CD4-positive, alpha-beta T cell treated with Interleukin-4 for 1 hour (primary cell): ENCODE measurements at places on chromosomes 7 and 10.
A peak's percentile ranks its signal among the peaks of the same experiment; 100 is the strongest.

- no peak for DNase-seq
Measured at GRCh38 chr10:127034034-127034633, 128.9 kb downstream of the DOCK1 start.

DNA sequence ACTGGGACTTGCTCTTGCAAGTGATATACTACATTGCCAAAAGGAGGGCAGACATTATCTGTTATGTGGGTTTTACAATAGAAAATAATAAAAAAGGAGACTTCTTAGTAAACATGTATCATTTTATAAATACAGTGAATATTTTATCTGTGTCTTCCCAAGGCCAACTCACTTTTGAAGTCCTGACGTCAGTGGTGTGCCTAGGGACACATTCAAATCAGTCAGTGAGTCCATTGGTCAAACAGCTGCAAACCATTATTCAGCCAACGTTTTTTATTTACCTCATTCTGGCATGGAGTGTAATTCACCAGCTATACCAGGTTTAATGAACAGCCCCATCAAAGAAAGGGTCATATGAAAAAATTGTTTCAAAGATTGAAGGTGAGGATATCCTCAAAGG is 263.7 kb downstream of the IPMK start:
- DNase-seq: no peak

- no peak for DNase-seq
Measured at GRCh38 chr7:10557375-10557774, 416.3 kb upstream of the PHF14 start.

DNA sequence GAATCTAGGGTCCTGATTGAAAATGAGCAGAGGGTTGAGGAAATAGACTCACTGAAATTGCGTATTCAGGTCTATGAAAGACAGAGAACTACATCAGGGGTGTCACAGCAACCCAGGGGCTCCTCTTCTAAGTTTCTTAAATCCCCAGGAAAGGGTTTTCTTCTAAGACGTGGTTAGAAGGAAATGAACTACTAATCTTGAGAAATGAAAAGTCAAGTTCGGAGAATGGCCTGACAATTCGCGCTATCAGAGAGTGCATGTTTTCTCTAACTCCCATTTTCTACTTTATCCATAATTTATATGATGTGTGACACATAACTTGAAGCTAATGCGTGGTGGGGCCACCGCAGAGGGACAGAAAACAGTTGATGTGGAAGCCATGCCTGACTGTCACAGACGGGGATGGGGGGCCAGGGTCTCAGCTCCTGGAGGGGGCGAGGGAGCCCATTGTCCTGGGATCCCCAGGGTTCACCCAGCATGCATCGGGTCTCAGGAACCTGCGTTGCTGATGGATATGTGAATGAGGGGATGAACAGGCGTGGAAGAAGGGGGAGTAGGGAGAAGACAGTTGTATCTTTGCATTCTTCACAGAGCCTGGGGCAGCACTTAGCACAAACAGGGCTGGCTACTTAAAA is 86.3 kb downstream of the PTPRE start:
- DNase-seq: no peak

- no peak for DNase-seq
Measured at GRCh38 chr10:97307441-97307840, 11.6 kb upstream of the FRAT1 start.

- DNase-seq: no peak
Measured at GRCh38 chr7:96248405-96248804, 73.5 kb downstream of the SLC25A13 start.

DNA sequence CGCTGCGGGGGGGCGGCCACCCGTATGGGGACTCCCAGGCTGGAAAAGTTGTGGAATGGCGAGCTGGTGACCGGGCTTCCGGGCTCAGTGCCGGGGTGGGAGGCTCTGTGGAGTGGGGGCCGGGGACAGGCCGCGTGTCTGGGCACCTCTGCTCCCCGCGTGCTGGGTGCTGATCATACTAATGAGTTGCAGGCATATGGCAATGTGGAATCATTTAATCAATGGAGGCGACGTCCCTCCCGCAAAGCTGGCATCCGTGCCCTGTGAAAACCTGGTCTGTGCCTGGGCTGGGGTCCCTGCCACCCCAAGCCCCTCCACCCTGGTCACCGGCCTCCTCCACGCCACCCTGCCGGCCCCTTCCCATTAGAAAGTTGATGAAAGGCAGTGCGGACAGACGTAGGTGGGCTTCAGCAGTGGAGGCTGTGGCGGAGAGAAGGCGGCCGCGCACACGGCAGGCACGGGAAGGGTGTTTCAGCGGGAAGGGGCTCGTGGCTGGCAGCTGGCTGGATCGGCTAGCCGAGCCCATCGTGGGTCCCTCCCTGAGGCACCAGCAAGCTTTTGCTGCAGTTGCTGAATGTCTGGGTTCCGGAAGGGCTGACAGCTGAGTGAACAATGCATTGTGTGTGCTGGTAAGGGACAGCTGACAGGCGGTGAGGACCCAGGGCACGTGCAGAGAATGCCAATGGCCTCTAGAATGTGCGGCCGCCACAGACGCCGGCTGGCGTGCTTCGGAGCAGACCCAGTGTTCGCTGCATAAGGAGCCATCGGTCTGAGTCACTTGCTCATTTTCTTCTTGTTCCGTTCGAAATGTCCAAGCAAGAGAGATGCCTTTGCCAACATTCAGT is 1.5 kb downstream of the ADGRA1 start:
- no peak for DNase-seq

DNA sequence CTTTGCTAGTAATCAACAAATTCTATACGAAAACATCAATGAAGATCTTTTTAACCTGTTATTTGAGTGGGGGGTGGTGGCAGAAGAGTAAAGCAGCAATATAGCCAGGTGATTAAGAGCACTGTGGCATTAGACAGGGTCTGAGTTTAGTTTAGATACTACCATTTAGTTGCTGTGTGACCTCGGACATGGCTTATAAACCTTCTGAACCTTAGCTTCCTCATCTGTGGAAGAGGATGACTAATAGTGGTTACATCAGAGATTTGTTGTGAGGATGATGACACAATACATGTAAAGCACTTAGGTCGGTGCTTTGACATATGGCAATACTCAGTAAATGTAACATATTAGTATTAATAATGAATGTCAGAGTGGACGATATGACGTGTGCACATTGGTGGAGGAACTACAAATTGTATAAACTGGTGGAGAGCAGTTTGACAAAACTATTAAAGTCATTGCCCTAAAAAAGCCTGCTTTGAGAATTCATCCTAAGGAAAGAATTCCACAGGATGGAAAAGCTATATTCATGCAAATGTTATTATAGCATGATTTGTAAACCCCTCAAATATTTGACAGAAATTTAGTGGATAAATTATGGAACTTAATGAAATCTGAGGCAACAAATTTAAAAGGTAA is 24.3 kb downstream of the SPAG6 start:
- DNase-seq: peak; percentile 22

DNA sequence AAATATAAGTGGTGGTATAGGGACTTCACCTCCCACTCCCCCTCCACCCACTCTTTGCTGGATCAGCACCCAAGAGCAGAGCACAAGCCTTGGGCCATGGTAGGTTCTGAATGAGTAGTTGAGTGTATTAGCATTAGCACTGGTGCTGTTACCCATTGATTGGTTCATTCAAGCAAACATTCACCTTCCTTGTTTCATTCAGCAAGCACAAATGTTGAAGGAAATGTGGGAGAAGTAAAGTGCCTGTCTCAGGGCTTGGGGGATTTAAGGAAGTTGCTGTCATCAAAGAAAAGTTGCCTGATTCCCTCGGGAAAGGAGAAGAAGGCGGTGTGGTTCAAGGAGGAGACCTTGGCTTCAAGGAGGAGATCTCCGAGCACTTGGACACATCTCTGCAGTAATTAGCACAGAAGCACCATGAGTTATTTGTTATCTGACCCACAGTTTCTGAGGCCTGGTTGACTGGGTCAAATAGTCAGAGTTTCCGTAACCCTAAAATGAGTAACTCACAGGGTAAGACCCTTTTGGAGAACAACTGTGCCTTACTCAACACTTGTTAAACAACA is 17.3 kb downstream of the IL2RA start:
- no peak for DNase-seq

- peak; percentile 77 for DNase-seq
Measured at GRCh38 chr10:132446661-132447445, 49.9 kb downstream of the PWWP2B start.
